ENCODE measurements at places on chromosomes 1 and 21.

DNA sequence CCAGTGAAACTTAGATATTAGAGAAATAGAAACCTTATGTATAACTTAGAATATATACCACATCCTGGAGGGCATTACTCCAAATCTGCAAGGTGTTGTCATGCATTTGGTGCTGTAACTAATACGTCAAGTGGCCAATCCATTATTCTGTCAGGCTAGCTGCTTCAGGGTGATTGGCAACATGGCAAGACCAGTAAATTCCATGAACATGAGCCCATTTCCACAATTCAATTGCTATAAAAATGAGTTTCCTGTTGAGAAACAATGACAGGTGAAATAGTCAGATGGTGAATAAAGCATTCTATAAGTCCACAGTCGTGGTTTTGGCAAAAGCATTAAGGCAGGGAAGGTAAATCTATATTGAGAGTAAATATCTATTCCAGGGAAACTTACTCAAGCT lies 566.0 kb downstream of the ADGRL2 start:
- DNase-seq, result no peak

GRCh38 chr1:209937996-209938959 lies at the start of gene SYT14:
SYT14 (plus strand) TSS chr1:209938217; CDS start chr1:209938265, 48 bp downstream.
- DNase-seq, result peak; percentile 18

GRCh38 chr1:53561503-53562105 lies 102.4 kb downstream of the DMRTB1 start:
- DNase-seq, result no peak

GRCh38 chr1:161497961-161498360 lies 7.3 kb upstream of the FCGR2A start:
- no peak for DNase-seq

DNA sequence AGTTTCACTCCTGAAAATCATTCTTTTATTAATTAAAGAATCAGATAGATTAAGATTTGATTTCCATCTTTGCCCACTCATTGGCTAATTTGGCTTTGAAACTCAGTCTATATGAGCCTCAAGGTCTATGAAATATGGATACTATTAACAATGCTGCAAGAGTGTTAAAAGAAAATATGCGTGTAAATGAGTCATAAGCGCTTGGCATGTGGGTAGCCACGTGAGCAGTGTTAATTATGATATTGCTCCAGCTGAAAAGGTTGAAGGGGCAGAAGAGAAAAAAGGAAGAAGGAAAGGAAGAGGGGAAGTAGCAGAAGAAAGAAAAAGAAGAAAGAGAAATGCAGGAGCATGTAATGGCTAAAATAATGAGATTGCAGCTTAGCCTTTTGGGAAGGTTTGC lies 151.4 kb downstream of the CHRM3 start:
- DNase-seq, result no peak

DNA sequence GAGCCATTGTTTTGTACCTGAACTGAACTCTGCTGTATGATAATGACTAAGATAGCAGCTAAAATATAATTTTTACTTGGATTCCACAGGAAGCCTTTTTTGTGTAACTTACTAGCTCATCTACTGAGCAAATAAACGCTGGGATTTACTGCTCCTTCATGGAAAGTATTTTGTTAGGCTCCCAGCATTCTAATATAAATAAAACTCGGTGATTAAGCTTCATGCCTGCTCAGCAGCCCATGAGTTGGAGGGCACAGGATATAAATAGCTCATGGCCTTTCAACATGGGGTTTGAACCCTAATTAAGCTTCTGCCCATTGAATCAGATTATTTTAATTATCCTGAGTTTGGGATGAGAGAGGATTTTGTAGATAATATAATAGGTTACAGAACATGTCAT lies 180.0 kb downstream of the PCP4 start:
- no peak for DNase-seq

- DNase-seq, result no peak
These were observed 14.0 kb downstream of the RSPO1 start for GRCh38 chr1:37620707-37621106.

Measured in stimulated activated CD4-positive, alpha-beta T cell treated with anti-CD3 and anti-CD28 coated beads, Interleukin-15, amount 100 ng/mL, for 24 hours (primary cell).